HS-5 (cell line): ENCODE measurements at places on chromosomes 11 and 22.

- DNase-seq = peak; percentile 71
Measured at GRCh38 chr11:100619484-100619883, 67.6 kb upstream of the ARHGAP42 start.

DNA sequence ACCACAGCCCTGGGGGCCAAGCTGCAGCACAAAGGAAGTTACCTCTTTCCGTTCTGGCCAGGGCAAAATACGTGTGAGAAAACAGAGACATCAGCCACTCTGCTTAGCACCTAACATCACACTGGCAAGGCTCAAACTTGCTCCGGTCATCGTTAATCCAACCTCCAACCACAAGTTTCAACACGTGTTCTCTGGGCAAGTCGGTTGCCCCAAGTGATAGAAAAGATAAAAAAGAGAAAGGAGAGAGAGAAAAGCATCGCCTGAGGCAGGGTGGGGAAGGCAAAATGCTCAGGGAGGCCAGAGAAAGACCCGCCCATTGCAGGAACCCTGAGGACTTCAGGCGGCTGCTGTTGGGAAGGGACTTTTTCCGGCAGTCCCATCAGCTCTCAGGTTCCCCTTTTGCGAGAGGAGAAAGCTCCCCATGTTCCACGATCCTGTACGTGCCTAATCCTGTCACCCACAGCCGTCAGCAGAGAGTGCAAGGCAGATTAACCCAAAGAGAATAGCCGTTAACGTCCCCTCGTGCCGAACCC lies 18.5 kb upstream of the B4GALNT4 start:
- no peak for DNase-seq

- no peak for DNase-seq
Measured at GRCh38 chr11:68341557-68342458, 29.4 kb downstream of the LRP5 start.

DNA sequence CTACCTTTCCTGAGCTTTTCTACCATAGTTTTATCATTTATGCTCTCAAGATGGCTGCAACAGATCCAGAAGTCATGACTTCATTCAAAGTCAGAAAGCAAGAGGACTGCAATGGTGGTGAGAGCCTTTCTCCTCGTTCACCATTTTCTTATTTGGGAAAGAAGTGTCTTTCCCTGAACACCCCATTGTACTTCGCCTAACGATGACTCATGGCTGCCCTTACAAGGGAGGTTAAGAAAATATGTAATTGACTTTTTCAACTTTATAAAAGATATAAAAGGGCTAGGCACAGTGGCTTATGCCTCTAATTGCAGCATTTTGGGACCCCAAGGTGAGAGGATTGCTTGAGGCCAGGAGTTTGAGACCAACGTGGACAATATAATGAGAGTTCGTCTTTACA lies 541.7 kb downstream of the METTL15 start:
- no peak for DNase-seq

- no peak for DNase-seq
Measured at GRCh38 chr11:79434283-79434682, 6.5 kb downstream of the TENM4 start.
